Upper lobe of right lung (tissue), 1 donor: ENCODE measurements at places on chromosomes 5 and 9. TPM values are rescaled to one million over a fixed set of nuclear protein-coding genes. Genes with fewer than 3 reads are reported as not detected.

NR4A3 gene
- 3.8 TPM for total RNA-seq

ZNG1C gene
- total RNA-seq, result 26.5 TPM

CORO2A gene
- total RNA-seq, result 20.0 TPM

CXXC5 gene
- 30.6 TPM for total RNA-seq

SVEP1 gene
- total RNA-seq, result 88.1 TPM

IL7R gene
- 226 TPM for total RNA-seq

C5orf34 gene
- 2.6 TPM for total RNA-seq

TAF11L3 gene
- not detected for total RNA-seq

SH3TC2 gene
- total RNA-seq, result 1.4 TPM

GGTA1 gene
- 9.5 TPM for total RNA-seq

SNAPC4 gene
- total RNA-seq, result 7.2 TPM

RLN1 gene
- total RNA-seq, result not detected

CDKN2A gene
- 5.1 TPM for total RNA-seq

STOML2 gene
- 59.4 TPM for total RNA-seq

LECT2 gene
- total RNA-seq, result not detected

NCS1 gene
- total RNA-seq, result 5.7 TPM

CSF1R gene
- total RNA-seq, result 48.7 TPM

TSSK1B gene
- total RNA-seq, result not detected

BARHL1 gene
- total RNA-seq, result not detected

IL9 gene
- total RNA-seq, result not detected

RHOBTB3 gene
- total RNA-seq, result 54.2 TPM

PLCXD3 gene
- 2.6 TPM for total RNA-seq

SLC22A4 gene
- 1.8 TPM for total RNA-seq

IDNK gene
- total RNA-seq, result 6.2 TPM

TMOD1 gene
- total RNA-seq, result 11.3 TPM

SPINK4 gene
- total RNA-seq, result not detected

DRD1 gene
- 0.58 TPM for total RNA-seq

RANBP6 gene
- 14.8 TPM for total RNA-seq

NRARP gene
- total RNA-seq, result 21.5 TPM

DNM1 gene
- 5.2 TPM for total RNA-seq

FCN2 gene
- total RNA-seq, result not detected

GLRA1 gene
- not detected for total RNA-seq

CARTPT gene
- not detected for total RNA-seq

INSL6 gene
- not detected for total RNA-seq

SPINK7 gene
- total RNA-seq, result not detected

ZNF367 gene
- total RNA-seq, result 0.67 TPM

GABRA1 gene
- not detected for total RNA-seq

NMUR2 gene
- 2.1 TPM for total RNA-seq

FST gene
- 4.2 TPM for total RNA-seq

ARSI gene
- total RNA-seq, result 4.0 TPM

LURAP1L gene
- 32.3 TPM for total RNA-seq

CDHR2 gene
- total RNA-seq, result 0.35 TPM

CDX1 gene
- not detected for total RNA-seq

FOXD4L6 gene
- total RNA-seq, result not detected

PCDHGA6 gene
- 3.9 TPM for total RNA-seq

RGS7BP gene
- total RNA-seq, result 2.4 TPM

TPPP gene
- total RNA-seq, result 16.1 TPM

PCDHB2 gene
- 3.8 TPM for total RNA-seq

ZDHHC11 gene
- 12.6 TPM for total RNA-seq

ZNF454 gene
- 3.1 TPM for total RNA-seq

GPR21 gene
- 3.3 TPM for total RNA-seq

TSLP gene
- total RNA-seq, result 1.7 TPM

ORM2 gene
- 3.9 TPM for total RNA-seq

ANKRD31 gene
- total RNA-seq, result 0.14 TPM

RAB3C gene
- 0.67 TPM for total RNA-seq

LCN9 gene
- total RNA-seq, result not detected

WDR38 gene
- total RNA-seq, result not detected
